Activated naive CD8-positive, alpha-beta T cell treated with anti-CD3 and anti-CD28 coated beads, Interleukin-2, amount 50 U/mL, for 16 hours (primary cell): ENCODE measurements at places on chromosomes 12 and 14.

GRCh38 chr14:61461808-61462275, 140.5 kb downstream of the PRKCH start:
- DNase-seq: no peak

GRCh38 chr14:76993752-76994151, 34.8 kb downstream of the IRF2BPL start:
- DNase-seq: no peak

- DNase-seq: no peak
Measured at GRCh38 chr12:68367116-68367515, 35.0 kb upstream of the MDM1 start.

GRCh38 chr12:119725523-119725922, 57.6 kb downstream of the PRKAB1 start:
- DNase-seq: no peak

DNA sequence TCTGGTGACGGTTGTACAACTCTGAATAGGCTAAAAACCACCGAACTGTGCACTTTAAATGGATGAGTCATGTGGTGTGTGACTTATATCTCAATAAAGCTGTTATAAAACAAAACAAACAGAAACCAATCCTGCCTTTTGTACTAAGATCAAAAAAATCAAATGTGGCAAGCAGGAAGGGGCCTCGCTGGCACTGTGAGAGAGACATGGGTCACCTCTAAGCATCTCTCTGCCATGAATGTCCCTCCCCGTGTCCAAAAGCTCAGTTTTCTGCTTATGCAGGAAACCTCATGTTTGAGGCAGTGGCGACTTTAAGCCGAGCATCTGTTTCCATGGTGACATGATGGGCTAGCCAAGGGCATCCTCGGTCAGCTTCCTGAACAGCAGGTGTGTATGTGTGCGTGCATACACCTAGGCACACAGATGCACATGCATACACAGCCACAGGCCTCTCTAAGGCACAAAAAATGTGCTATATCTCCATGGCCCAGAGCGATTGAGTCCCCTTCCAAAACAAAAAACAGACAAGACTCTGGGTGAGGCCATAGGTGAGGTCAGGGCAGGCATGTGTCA, 44.4 kb downstream of the ARL6IP4 start:
- no peak for DNase-seq
